ENCODE measurements at places on chromosomes 13 and 19.

- no peak for DNase-seq
These were observed 58.9 kb downstream of the ESD start for GRCh38 chr13:46738055-46738454.

- DNase-seq, result no peak
These were observed 22.9 kb downstream of the PLEKHF1 start for GRCh38 chr19:29687897-29688728.

GRCh38 chr13:22193070-22193469, 522.2 kb downstream of the FGF9 start:
- no peak for DNase-seq

DNA sequence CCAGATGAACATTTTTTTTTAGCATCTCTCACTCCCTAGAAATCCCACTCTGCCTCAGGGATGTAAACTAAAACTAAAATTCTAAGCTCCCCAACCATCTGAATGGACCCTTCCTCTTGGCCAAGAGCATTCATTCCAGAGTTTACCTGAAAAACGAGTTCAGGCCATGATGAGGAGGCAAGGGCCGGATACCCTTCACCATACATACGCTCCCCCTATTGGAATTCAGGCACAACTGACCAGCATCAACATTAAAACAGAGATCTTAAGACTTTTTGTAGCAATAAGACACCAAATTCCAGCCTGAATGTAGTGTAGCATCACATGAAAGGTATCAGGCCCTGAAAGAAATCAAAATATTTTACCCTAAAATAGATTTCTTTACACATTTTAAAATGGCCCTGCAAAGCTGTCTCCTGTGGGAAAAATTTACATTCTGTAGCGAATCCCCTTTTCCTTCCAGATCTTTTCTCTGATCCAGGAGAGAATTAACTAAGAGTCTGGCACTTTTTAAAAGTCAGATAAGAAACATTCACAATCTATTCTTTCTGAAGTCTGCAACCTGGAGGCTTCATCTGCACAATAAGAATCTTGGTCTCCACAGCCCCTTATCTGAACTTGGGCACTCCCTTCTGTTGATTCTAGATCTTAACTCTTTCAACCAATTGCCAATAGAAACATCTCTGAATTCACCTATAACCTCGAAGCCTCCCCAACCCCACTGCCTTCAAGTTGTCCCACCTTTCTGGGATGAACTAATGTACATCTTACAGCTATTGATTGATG, 888.5 kb downstream of the UQCRFS1 start:
- DNase-seq, result no peak

GRCh38 chr19:35609851-35610353, 2.6 kb upstream of the HAUS5 start:
- no peak for DNase-seq

DNA sequence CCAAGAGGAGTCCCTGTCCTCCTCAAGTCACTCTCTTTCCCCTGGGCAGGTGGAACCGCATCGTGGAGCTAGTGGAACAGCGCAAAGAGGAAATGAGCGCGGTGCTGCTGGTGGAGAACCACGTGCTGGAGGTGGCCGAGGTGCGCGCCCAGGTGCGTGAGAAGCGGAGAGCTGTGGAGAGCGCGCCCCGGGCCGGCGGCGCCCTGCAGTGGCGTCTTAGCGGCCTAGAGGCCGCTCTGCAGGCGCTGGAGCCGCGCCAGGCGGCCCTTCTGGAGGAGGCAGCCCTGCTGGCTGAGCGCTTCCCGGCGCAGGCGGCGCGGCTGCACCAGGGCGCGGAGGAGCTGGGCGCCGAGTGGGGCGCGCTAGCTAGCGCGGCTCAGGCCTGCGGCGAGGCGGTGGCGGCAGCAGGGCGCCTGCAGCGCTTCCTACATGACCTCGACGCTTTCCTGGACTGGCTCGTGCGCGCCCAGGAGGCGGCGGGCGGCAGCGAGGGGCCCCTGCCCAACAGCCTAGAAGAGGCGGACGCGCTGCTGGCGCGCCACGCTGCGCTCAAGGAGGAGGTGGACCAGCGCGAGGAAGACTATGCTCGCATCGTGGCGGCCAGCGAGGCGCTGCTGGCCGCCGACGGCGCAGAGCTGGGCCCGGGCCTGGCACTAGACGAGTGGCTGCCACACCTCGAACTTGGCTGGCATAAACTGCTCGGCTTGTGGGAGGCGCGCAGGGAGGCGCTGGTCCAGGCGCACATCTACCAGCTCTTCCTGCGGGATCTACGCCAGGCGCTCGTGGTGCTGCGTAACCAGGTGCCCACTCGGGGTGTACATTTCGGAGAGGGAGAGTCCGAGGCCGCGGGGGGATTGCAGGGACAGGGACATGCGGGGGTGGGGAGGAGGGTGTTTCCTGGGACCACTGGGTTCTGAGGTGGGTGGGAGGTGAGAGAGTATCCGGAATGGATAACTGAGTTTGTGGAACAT, 52.8 kb downstream of the SPTBN4 start:
- peak; percentile 60 for DNase-seq

DNA sequence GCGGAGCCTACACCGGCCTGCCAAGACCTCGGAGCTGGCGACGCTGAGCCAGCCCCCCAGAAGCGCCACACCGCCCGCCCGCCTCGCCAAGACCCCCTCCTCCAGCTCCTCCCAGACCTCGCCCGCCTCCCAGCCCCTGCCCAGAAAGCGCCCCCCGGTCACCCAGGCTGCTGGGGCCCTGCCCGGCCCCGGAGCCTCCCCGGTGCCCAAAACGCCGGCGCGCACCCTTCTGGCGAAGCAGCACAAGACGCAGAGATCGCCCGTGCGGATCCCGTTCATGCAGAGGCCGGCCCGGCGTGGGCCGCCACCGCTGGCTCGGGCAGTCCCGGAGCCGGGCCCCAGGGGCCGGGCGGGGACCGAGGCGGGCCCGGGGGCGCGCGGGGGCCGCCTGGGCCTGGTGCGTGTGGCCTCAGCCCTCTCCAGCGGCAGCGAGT, 10.2 kb downstream of the C19orf25 start:
- peak; percentile 73 for DNase-seq

DNA sequence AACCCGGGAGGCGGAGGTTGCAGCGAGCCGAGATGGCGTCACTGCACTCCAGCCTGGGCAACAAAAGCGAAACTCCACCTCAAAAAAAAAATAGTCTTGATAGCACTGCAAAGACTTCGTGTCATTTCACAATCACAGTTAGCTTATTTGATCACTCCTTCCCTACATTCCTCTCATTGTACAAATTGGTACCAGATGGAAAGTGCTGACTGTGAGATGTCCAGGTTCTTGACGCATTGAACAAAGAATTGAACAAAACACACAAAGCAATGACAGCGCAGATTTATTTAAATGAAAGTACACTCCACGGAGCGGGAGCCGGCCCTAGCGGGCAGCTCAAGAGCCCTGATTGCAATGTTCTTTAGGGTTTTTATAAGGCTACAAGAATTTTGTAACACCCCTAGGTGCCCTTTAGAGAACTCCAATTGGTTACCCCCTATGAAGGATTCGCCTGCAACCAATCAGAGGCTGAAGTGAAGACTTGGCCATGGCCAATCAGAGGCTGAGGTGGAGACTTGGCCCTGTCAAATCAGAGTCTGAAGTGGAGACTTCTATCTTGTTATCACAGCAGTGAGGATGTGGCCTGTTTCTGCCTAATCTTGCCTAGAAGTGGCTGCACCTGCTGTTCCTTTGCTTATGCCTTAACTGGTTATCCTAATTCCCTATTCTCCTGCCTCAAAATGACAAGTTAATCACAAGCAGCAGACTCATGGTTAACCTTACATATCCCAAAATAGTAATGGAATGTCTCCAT, 16.7 kb downstream of the ZNF556 start:
- DNase-seq, result no peak

GRCh38 chr13:28442839-28443238, 52.1 kb downstream of the FLT1 start:
- DNase-seq, result no peak

- DNase-seq, result no peak
These were observed 21.7 kb upstream of the LDLR start for GRCh38 chr19:11067356-11068113.

DNA sequence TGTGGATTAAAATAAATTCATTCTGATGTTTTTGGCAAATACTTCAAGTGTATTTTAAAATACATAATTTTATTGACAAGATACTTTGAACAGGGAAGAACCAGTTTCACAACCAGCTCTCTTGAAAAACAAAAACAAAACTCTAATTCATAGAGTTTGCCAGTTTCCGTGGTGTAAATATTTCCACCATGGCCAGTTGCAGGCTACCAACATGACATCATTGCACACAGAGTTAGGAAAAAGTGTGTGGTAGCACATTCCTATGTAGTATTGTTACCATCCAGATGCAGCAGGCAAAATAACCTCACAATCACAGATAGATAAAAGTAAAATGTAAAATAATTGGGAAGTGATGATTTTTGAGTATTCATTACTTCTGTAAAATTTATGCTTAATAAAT, 7.7 kb upstream of the RNF113B start:
- DNase-seq, result no peak

- no peak for DNase-seq
These were observed 124.7 kb downstream of the RBM26 start for GRCh38 chr13:79281339-79281747.

DNA sequence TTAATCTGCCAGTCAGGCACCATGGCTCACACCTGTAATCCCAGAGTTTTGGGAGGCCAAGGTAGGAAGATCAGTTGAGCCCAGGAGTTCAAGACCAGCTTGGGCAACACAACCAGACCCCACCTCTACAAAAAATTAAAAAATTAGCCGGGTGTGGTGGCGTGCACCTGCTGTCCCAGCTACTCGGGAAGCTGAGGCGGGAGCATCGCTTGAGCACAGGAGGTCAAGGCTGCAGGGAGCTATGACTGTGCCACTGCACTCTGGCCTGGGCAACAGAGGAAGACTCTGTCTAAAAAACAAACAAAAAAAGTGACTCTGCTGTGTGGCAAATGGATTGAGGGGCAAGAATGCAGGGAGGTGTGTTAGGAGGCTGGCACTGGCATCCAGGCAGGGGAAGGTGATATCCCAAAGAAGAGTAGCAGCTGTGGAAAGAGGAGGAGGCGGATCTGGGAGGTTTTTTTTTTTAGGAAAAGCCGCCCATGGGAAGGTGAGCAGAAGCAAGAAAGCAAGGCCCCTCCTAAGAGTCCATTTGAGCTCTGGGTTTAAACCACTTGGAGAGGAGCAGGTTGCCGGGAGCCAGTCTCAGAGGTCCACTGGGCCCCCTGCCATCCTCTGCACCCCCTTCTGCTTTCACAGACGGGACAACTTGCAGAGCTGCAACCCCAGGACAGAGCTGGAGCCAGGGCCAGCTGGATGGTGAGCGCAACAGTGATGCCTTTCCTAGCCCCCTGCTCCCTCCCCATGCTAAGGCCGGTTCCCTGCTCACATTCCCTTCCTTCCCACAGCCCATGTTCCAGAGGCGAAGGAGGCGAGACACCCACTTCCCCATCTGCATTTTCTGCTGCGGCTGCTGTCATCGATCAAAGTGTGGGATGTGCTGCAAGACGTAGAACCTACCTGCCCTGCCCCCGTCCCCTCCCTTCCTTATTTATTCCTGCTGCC, 2.1 kb downstream of the HAMP start:
- no peak for DNase-seq

DNA sequence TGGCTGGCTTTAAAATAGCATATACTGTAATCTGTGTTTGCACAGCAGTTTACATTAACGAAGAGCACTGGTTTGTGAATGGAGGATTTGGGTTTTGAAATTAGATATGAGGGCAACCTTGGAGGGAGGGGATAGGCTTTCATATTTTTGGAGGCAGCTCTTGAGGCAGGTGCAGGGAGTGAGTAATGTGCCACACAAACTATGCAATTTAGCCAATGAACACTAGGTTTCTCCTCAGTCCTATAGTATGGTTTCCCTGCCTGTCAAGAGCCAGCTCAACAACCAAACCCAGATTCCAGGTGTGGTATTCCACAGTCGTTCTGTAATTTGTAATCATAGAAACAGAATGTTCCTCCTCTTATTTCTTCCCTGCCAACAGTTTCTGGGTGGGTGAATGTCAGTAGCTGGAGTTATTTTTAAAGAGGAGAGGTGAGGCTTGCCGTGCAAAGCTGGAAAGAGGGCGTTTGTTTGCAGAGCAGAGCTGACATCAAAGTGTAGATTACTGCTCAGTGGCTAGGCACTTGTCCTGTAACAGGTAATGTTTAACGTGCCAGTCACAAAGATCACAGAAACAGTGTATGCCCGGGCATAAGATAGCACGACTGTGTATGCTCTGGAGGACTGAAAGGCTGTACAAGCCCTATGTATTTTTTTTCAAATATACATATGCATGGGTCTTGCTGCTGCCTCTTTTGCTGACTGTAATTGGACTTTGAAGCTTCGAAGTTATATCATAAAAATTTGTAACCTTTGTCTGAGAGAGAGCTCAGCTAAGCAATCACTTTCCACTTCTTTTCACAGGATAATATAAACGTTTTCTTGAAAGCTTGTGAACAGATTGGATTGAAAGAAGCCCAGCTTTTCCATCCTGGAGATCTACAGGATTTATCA, 124.2 kb downstream of the LMO7 start:
- DNase-seq, result no peak

- DNase-seq, result no peak
These were observed 14.6 kb downstream of the KCTD15 start for GRCh38 chr19:33811246-33811645.

GRCh38 chr13:29438769-29439168, 156.7 kb downstream of the SLC7A1 start:
- no peak for DNase-seq

DNA sequence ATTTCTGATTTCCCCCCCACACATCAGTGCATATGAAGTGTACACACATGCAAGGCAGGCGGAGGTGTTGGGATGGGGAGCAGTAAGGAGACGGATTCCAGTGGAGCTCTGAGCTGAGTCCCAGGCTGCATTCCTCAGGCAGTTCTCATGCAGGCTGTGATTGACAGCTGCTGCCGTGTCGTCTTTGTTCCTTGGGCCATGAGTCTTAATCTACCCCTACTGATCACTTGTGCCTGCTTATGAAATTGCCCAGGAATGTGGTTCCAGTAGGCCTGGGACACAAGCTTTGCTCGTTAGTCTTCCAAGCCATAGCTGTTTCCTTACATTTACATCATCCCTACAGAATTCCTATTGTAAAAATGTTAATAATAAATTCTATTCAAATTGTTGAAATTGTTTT, 1241.9 kb downstream of the UQCRFS1 start:
- DNase-seq, result peak; percentile 67

GRCh38 chr13:111213964-111214726, 99.0 kb downstream of the ARHGEF7 start:
- DNase-seq, result no peak

GRCh38 chr19:13850910-13851733, 25.8 kb upstream of the NANOS3 start:
- no peak for DNase-seq
